ENCODE measurements at places on chromosomes 16 and 17. TPM values are rescaled to one million over a fixed set of nuclear protein-coding genes. Genes with fewer than 3 reads are reported as not detected.

DNA sequence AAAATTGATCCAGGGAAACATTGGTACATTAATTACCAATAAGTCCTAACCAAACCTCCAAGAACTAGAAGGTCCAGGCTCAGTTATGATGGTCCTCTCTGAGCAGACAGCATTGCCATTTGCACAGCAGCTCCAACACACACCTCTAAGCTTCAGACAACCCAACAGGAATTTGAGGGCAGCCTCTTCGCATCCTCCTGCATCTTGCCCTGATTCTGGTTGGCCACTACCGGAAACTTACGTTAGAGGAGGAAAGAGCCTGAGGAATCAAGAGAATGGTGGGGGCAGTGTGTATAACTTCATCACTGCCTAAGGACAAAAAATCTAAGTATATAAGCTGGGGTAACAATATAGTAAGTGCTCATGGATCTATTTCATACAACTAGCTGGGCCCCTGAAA, 15.7 kb downstream of the FAM117A start:
- no peak for DNase-seq

Gene ITGAD
- total RNA-seq = not detected

DNA sequence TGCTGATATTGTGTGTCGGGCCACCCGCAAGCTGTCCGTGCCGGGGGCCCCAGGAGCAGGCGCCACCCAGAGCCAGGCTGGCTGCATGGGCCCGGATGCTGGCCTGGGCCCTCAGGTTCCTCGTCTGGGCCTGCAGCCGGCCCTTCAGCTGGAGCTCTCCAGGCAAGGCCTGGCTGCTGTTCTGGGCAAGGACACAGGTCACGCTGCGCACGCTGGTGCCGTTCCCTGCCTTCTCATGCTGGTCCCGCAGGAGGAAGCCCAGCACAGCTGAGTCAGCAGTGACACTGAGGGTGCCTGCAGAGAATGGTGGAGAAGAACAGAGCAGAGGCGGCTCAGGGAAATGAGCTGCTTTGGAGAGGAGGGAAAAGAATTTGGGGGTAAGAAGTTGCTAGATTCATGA, 79.9 kb downstream of the RMI2 start:
- DNase-seq = no peak

GRCh38 chr16:58644765-58645487, 15.3 kb upstream of the CNOT1 start:
- no peak for DNase-seq

Gene KRT31
- total RNA-seq = not detected

DNA sequence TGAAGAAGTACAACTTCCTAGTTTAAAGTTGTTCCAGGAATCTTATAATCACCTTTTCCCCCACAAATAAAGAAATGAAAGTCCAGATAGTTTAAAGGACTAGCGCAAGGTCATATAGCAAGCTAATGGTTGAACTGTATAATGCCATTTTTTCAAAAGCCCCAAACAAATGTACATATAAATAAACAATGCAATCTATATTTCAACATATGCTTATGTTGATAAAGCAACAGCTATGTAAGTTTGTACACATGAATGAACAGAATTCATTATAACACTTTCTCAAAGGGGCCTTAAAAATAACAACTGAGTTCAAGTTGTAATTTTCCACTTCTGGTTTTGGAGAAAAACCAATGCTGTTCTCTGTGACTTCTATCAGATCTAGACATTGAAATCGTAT, 1628.6 kb downstream of the CDH8 start:
- DNase-seq = no peak

Gene EVPL
- not detected for total RNA-seq

DNA sequence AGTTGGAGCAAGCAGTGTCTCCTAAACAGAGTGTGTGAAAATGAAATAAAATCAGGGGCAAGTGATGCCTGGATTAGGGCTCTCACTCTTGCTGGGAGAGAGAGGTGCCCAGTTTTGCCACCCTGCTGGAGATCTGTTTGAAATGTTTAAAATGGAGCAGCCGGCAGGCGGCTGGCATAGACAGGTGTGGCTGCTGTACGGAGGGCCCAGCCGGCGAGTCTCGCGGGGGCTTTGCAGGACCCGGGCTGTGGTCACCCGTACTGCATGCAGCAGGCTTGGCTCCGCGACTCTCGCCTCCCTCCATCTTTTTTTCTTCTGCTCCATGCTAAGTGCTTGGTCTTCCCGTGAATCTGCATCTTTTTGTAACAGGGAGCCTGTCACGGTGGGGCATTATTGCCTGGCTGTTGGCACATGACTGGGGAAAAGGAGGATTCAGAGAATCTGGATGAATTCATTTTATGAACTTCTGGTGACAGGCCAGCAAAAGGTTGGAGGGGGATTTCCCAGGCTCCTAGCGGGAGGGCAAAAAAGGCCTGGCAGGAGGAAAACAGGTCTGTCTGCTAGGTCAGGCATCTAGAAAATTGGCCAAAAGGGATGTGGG, 1.8 kb downstream of the ZNRF1 start:
- DNase-seq = no peak

GRCh38 chr16:813916-814412, 13.4 kb upstream of the GNG13 start:
- DNase-seq = no peak

DNA sequence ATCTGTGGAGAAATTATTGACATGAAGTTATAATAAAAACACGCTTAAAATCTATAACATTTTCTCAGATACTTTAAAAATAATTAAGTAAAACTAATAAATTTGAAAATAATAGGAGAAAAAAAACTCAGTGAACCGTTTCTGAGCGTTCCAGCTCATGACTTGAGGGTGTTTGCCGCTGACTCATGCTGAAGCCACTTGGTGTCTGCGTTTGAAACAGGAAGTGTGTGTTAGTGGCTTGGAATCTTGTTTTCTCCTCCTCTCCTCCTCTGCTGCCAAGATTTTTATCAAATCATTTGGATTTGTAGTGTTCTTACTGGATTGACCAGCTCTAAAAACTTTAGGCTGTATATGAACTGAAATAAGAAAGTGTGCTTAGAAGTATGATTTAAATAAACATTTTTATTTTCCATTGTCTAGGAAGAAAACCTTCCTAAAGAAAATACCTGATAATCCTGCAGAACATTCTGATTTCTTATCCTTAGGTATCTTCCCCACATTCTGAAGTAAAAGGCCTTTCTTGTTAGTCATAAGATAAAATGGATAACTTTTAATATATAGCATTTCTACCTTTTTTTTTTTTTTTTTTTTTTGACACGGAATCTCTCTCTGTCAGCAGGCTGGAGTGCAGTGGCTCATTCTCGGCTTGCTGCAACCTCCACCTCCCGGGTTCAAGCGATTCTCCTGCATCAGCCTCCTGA, 30.8 kb downstream of the USP10 start:
- peak; percentile 45 for DNase-seq

Gene ITGAL
- 2.4 TPM for total RNA-seq

Gene CREBBP
- 33.5 TPM for total RNA-seq

Gene KRT40
- not detected for total RNA-seq

- DNase-seq = no peak
Measured at GRCh38 chr17:67659028-67659427, 58.7 kb upstream of the NOL11 start.

- no peak for DNase-seq
Measured at GRCh38 chr17:6494239-6494941, 50.1 kb downstream of the PIMREG start.

- DNase-seq = peak; percentile 81
Measured at GRCh38 chr17:47905221-47905733, 9.2 kb downstream of the SP2 start.

Gene SHBG
- 0.74 TPM for total RNA-seq

- DNase-seq = no peak
Measured at GRCh38 chr17:8133399-8133798, 9.5 kb upstream of the HES7 start.

GRCh38 chr17:59804901-59805465, 87.8 kb downstream of the TUBD1 start:
- DNase-seq = no peak

Gene ABCA9
- 13.0 TPM for total RNA-seq

Gene SSTR5
- total RNA-seq = 22.6 TPM

GRCh38 chr17:2423271-2423670, 22.4 kb upstream of the MNT start:
- DNase-seq = no peak

- no peak for DNase-seq
Measured at GRCh38 chr16:66334853-66335574, 31.5 kb upstream of the CDH5 start.

Data from left ventricle myocardium inferior (tissue), 1 donor.